ENCODE measurements at places on chromosomes 7 and 10.
A peak's percentile ranks its signal among the peaks of the same experiment; 100 is the strongest.

- no peak for DNase-seq
These were observed 56.2 kb downstream of the HK1 start for GRCh38 chr10:69334302-69335062.

- no peak for DNase-seq
These were observed 168.7 kb upstream of the ITGB1 start for GRCh38 chr10:33126742-33127141.

DNA sequence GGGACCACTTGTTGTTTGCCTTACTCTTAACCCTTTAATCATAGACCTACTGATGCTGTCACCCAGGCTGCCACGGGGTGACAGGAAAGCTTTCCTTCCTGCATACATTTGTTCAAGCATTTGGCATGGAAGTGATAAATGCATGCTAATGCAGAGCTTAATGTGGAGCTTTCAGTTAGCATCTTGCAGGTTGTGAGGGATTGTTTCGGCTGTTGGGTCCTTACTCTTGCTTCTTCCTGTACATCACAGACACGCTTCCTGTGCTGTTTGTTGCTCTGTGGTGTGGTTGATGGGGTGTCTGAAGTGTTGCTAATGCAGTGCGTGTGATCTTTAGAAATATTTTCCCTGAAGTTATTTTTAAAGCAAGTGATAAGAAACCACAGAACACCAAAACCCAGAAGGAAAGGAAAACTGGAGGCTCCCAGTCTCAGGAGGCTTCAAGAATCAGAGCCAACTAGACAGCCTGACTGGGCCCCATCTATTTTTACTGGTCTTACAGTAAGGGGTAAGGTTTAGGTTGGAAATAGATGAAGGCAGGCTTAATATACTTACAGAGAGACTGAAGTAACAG, 143.1 kb downstream of the CHN2 start:
- no peak for DNase-seq

DNA sequence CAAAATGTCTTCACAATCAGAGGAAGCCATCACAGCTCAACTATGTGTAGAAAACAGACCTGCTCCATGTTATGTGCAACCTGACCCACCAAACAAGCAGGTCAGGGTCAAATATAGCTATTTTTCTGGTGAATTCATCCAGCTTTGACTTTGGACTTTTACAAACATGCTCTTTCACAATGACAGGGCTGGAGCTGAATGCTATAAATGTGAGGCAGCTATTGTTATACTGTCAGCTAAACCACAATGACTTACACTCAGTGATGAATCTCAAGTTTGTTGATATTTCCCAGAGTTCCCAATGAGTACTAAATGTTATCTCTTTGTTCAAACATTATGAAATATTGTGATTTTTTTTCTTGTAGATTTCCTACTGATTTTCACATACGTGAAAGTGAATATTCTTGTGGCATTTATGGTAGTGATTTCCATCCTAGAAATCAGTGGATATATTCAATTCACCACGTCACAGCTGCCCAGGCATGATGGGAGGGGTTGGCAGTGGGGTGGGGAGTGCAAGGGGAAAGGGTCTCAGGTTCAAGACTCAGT, 2.5 kb upstream of the ITIH2 start:
- no peak for DNase-seq

DNA sequence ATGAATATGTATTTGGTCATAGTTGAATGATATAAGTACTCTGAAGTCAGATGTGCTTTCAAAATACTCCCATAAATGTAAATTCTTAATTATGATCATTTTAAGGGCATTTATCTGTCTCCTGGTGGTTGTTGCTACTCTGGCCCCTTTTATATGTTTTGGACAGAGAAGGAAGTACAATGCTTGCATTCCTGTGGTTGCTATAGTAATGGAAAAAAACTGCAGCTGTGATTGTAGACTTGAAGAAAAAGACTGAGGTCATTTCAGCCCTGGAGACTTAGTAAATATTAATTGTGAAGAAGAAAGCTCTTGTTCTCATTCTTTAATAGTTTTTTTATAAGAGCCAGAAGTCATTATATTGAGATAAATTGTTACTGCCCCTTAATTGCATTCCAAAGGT, 70.2 kb upstream of the FERD3L start:
- peak; percentile 26 for DNase-seq

GRCh38 chr7:150322114-150322832, 882 bp upstream of the LRRC61 start:
- no peak for DNase-seq

- DNase-seq: no peak
These were observed 92.9 kb downstream of the MYL10 start for GRCh38 chr7:101536232-101536631.

- no peak for DNase-seq
These were observed 707 bp upstream of the GHITM start for GRCh38 chr10:84138478-84139125.

- no peak for DNase-seq
These were observed 24.6 kb upstream of the RHBDD2 start for GRCh38 chr7:75854233-75854632.

GRCh38 chr7:24854866-24855265, 97.6 kb upstream of the GSDME start:
- no peak for DNase-seq

DNA sequence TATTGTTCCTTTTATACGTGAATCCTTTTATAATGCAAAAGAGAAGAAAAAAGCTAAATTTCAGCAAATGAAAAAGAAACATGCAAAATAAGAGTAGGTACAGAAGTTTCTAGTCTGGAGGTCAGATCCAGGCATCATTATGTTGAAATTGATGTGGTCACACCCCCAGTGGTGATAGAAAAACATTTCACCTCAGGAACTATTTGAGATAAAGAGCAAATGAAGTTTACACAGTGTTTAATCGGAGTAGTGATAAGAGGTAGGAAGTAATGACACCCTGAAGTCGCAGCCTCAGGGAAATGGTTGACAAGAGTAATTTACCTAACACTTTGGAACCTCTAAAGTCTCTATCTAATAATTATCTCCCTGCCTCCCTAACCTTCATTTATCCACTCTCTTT, 536.0 kb upstream of the STEAP1 start:
- no peak for DNase-seq

DNA sequence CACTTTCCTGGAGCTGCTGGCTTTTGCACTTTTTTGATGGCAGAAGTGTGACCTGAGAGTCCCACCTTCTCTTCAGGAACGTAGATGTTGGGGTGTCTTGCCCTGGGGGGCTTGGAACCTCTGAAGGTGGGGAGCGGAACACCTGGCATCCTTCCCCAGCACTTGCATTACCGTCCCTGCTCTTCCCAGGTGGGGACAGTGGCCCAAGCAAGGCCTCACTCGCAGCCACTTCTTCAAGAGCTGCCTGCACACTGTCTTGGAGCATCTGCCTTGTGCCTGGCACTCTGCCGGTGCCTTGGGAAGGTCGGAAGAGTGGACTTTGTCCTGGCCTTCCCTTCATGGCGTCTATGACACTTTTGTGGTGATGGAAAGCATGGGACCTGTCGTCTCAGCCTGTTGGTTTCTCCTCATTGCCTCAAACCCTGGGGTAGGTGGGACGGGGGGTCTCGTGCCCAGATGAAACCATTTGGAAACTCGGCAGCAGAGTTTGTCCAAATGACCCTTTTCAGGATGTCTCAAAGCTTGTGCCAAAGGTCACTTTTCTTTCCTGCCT, 31.1 kb downstream of the PFKFB3 start:
- no peak for DNase-seq

DNA sequence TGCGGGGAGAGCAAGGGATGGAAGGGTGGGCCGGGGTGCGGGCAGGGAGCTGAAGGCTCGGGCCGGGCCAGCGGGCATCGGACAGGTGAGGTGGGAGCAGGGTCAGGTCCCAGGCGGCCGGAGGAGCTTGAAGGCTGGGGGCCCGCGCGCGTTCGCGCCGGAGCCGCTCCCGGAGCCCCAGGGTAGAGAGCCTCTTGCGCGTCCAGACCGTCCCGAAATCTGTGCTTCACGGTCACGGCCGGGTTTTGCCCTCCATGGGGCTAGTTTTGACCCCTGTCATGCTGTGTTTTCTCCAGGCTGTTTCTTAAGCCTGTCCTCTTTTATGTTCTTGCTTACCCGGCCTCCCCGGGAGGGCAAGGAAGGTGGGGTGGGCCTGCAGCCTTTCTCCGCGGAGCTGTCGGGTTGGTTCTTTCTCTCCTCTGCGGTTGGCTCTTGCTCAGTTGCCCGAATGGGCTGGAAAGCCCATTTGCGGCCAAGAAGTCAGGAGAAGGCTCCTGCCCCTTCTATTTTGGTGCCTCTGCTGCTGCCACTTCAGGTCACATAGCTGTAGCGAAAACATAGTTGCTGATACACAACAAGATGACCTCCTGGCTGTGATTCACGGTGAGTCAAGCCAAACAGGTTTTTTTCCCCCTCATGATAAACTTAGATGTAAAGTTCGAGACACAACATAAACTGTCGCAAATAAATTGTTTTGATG, 650 bp downstream of the UBE2D1 start:
- DNase-seq: peak; percentile 40

GRCh38 chr10:128345353-128345752, 219.1 kb upstream of the MKI67 start:
- no peak for DNase-seq

- DNase-seq: no peak
These were observed 120.1 kb downstream of the DYNC2I1 start for GRCh38 chr7:158976468-158976848.

- DNase-seq: peak; percentile 27
These were observed 64.2 kb downstream of the DIP2C start for GRCh38 chr10:625333-625696.

- no peak for DNase-seq
These were observed 233.4 kb downstream of the GPR37 start for GRCh38 chr7:124532166-124532565.

DNA sequence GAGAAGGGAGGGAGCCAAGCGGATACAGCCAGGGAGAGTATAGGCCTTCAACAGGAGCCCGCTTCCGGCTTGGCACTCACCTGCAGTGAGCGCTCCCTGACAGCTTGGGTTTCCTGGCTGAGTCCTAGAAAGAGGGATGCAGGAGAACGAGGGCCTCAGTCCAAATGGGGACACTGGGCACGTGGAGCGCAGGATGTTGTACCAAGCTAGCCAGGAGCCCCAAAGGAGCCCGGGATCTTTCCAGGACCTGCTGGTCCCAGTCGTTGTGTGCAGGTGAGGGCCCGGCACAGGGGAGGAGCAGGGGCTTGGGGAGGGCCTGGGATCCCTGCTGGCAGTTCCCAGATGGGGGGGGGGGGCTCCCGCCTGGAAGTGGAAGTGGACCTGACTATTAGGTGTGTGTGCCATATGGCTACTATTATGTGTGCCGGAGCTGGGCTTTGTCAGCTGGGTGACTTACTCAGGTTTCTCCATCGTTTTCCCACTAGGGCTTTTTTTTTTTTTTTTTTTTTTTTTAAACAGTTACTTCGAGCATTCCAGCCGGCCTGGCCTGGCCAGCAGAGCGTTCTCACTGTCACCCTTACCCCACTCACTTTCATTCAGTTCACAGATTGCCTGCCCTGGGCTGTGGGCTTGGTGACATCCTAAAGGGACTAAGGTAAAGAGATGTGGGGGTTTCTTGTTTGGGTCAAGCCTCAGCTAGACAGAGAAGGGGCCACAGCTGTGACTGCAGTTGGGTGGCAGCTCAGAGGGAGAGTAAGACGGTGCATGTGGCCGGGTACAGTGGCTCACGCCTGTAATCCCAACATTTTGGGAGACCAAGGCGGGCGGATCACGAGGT, 3.8 kb downstream of the AGAP3 start:
- no peak for DNase-seq

- DNase-seq: no peak
These were observed 660.0 kb downstream of the SORCS1 start for GRCh38 chr10:106504536-106504935.

DNA sequence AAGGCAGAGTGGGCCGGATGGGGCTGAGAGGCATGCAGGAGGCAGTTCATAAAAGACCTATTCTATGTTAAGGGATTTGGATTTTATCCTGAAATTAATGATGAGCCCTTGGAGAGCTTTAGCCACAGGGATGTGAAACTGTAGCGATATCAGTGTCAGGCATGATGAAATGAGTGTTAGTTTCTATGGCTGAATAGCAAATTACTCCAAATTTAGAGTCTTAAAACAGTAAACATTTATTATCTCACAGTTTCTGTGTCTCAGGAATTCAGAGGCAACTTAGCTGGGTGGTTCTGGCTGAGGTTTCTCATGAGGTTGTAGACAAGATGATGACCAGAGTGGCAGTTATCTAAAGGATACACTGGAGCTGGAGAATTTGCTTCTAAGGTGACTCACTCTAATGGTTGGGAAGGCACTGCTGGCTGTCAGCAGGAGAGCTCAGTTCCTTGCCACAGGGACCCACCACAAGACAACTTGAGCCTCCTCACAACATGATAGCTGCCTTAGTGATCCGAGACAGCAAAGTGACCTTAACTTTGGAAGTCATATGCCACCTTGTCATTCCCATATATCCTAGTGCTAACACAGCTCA, 36.7 kb upstream of the SFTPD start:
- DNase-seq: no peak

GRCh38 chr7:70598976-70599375, 533.0 kb upstream of the GALNT17 start:
- DNase-seq: peak; percentile 28

- DNase-seq: no peak
These were observed 5.6 kb upstream of the SCART1 start for GRCh38 chr10:133448120-133448519.

GRCh38 chr10:30029872-30030256, 29.5 kb downstream of the JCAD start:
- DNase-seq: no peak

- DNase-seq: no peak
These were observed 5.8 kb upstream of the IGFBP1 start for GRCh38 chr7:45882465-45882810.

GRCh38 chr7:19575909-19576557, 132.8 kb downstream of the POLR1F start:
- no peak for DNase-seq

DNA sequence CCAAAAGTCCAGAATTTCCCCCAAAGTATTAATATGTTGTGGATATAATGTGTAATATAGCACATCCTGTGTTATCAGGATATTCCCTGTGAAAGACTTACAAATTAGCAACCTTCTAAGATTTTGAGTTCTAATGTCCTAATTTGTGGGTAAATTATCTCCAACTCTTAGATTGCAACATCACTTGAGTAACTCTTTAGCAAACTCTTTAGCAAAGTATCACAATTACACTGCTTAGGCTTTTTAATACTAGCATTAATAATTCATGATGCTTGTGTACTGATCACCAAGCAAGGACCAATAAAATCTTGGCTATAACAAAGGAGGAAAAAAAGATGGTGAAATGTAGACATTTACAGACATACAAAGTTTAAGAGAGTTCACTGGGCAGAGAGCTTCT, 27.7 kb downstream of the HIP1 start:
- no peak for DNase-seq

DNA sequence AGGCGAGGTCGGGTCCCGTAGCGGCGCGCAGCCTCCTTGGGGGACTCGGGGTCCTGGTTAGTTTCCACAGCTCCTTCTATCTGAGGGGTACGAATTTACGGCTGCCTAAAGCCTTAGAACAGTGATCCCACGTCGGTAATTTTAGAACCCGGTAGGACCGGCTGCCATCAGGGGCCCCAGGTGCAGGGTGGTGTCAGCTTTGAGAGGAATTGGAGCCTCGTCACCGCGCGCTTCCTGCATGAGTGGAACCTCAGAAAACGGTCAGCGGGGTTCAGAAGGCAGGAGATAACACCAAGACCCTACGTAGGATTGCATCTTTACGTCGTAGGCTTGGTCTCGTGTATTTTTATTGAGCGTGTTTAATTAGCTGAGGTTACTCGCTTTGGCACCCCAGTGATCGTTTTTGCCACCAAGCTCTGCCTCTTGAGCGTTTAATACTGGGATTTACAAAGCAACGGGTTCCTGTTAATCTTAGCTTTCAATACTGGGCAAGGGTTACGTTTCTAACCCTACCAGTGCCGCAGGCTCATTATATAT, 443 bp downstream of the RNF32 start:
- DNase-seq: no peak
